AG20443 (cell line): ENCODE measurements at places on chromosomes 2 and 18.
A peak's percentile ranks its signal among the peaks of the same experiment; 100 is the strongest.

DNA sequence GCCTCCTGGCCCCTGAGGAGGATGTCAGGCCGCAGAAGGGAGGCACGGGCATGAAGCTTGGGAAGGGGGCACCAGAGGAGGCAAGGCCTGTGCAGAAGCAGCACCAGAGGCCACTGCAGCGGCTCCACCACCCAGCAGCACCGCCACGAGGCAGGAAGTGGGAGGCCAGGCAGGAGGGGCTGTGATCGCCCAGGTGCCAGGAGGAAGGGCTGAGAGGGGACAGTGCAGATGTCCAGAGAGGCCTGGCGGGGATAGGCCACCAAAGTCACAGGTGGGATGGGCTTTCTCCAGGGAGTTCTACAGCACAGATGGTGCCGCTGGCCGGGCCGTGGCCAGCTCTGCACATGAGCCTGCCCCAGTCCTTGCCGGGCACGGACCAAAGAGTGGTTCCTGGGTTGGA lies 6.0 kb upstream of the ALPI start:
- DNase-seq, result no peak

DNA sequence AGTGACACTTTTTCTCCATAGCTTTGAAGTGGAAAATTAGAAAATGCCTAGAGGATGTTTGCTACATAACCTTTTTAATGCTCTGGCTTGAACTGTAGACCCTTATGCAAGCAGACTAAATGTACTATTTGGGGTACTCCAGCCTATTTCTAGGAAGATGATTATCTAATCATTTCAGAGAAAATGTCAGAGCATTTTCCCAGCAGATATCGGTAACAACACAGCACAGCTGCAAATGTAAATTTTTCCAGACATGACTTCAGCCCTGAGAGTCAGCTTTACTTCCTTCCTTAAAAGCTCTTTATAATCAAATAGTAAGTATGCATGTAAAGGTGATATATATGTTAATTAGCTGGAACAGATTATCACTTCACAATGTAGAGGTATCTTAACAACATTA lies 1647.1 kb downstream of the SUCLG1 start:
- no peak for DNase-seq

- DNase-seq, result no peak
Observed at GRCh38 chr2:202102425-202103000, 29.5 kb downstream of the KIAA2012 start.

DNA sequence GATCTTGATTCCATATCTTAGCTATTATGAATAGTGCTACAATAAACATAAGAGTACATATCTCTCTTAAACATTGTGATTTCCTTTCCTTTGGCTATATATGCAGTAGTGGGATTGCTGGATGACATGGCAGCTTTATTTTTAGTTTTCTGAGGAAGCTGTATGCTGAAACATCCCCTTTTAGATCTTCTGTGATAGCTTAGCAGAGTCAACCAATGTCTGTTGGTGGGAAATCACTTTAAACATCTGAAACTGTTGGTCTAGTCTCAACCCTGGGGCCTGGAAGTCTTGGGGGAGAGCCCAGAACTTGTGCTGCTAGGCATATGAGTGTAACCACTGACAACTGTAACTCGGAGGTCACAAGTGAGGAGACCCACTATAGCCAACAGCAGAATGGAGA lies 378.6 kb upstream of the SLC14A2 start:
- no peak for DNase-seq

DNA sequence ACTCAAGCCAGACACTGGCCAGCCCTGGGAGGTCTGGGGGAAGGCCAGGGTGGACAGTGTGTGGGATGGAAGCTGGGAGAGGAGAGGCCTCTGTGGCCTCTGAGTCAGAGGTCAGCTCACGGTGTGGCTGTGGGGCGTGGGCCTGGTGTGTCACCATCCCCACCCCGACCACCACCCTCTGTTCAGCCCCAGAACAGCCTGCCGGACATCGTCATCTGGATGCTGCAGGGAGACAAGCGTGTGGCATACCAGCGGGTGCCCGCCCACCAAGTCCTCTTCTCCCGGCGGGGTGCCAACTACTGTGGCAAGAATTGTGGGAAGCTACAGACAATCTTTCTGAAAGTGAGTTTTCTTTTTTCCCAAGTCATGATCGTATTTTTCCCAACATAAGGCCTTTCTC lies 110.5 kb downstream of the DYSF start:
- peak; percentile 77 for DNase-seq

- no peak for DNase-seq
Observed at GRCh38 chr2:221245772-221246171, 326.3 kb downstream of the EPHA4 start.

DNA sequence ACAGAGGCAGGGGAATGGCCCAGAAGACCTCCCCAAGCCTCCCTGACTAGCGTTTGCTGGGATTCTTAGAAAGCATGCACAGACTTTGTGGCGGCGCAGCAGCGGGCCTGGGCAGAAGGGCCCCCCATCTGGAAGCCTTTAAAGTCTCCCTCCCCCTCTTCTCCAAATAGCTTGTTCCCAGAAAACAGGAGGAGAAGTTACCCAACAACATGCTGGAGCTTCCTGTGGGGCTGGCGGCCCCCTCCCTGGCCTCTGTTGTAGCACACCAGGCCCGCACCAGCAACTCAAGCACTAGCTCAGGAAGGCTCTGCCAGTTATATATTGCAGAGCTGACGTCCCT lies 334.8 kb downstream of the DYSF start:
- DNase-seq, result no peak

DNA sequence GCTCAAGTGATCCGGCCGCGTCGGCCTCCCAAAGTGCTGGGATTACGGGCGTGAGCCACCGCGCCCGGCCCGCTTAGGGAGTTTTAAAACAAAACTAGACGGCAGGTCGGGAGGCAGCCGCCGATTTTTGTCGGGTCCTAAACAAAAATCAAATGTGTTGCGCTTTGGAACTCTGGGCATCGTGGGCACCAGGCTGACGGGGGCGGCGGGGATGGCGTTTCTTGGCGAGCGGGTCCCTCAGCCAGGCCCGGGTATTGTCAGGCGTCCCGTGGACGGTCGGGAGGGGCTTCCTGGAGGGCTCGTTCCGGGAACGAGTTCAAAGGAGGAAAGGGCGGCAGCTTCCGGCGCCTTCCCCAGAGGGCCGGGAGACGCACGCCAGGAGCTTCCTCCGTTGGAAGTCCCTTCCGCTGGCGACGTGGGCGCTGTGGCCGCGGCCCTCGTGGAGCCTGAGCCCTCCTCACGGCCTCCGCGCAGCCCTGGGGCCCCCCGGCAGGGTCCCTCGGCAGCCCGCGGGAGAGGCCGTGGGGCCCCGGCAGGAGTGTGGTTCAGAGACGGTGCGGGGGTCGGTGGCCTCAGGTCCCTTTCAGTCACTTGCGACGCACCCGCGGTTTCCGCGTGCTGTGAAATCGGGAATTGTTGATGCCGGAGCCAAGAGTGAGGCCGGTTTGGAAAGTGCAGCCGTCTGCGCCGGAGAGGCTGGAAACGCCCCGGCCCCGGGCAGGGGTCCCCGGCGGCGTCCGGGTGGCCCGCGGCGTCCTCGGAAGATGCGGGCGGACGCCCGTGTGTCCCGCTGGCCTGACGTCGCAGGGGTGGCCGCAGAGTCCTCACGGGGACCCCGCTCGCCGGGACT lies 59.3 kb downstream of the EMILIN2 start:
- peak; percentile 85 for DNase-seq

DNA sequence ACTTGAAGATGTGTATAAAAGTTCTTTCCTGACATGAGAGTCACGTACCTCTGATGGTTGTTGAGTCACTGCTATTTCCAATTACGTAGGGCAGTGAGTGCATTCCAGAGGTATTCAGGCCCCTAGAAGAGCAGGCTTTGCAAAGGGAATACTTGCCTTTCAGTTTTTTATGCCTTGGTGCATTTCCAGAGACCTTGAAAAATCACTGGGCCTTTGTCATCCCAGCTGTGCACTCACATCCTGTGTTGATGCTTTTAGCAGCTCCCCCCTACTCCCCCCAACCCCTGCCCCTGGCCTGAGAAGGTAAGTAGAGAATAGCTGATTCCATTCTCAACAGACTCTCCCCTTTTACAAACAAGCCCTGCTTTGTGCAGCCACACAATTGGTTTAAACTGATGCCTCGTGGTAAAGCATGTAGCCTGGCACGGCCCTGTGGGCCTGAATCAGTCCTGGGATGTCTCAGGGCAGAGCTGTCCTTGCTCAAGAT lies 174.2 kb downstream of the PRPF40A start:
- peak; percentile 85 for DNase-seq

DNA sequence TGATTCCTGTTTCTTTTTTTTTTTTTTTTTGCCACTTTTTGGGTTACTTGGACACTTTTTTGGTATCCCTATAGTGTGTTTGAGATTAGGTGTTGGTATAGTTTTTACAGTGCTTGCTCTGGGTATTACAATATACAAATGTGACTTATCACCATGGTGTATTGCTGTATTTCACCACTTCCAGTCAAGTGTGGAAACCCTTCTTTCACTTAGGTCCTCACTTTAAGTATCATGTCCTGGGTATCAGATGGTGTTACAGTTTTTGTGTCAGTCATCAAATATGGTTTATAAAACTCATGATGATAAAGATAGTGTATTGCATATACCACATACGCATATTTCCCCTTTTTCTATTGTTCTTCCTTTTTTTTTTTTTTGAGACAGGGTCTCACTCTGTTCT lies 1.8 kb downstream of the ATP9B start:
- no peak for DNase-seq

GRCh38 chr2:146438246-146438645 lies 1406.6 kb upstream of the ACVR2A start:
- no peak for DNase-seq

- DNase-seq, result no peak
Observed at GRCh38 chr2:39875914-39876267, 96.8 kb upstream of the THUMPD2 start.

DNA sequence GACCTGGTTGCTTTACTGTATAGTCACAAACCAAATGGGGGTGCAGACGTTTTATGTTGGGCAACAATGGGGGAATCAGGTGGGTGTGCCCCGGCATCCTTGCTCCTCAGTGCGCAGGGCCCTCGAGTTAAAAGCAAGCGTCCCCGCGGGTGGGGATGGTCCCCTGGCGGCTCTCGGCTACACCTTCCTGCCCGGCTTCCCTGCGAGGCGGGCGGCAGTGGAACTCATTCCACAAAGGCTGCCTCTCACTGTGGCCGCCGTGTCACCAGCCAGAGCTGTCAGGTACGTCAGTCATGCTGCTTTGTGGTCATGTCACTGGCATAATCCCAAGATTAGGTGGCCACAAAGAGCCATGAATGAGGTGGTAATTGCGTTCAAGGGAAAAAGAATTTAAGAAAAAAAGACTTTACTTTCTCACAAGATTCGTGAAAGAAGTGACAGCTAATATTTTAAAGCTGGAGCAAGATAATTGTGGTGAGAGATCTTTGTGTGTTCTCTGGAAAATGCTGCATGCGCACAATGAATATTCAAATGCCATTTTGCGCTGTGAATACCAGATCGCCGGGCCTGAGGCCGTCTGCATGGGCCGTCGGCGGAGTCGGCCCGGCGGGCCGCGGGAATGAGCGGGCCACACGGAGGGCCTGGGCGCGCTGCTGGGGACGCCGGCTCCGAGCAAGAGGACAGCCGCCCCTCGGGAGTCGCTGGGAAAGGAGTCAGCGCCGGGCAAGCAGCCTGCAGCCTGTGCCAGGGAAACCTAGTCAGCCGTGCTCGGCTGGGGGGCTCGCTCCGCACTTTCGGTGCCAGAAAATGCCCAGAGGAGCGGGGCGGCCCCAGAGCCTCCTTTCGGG lies 82.3 kb upstream of the LDLRAD4 start:
- peak; percentile 70 for DNase-seq

- DNase-seq, result peak; percentile 35
Observed at GRCh38 chr18:7616661-7617060, 49.5 kb downstream of the PTPRM start.

GRCh38 chr2:184566716-184567115 lies 31.6 kb upstream of the ZNF804A start:
- DNase-seq, result no peak

DNA sequence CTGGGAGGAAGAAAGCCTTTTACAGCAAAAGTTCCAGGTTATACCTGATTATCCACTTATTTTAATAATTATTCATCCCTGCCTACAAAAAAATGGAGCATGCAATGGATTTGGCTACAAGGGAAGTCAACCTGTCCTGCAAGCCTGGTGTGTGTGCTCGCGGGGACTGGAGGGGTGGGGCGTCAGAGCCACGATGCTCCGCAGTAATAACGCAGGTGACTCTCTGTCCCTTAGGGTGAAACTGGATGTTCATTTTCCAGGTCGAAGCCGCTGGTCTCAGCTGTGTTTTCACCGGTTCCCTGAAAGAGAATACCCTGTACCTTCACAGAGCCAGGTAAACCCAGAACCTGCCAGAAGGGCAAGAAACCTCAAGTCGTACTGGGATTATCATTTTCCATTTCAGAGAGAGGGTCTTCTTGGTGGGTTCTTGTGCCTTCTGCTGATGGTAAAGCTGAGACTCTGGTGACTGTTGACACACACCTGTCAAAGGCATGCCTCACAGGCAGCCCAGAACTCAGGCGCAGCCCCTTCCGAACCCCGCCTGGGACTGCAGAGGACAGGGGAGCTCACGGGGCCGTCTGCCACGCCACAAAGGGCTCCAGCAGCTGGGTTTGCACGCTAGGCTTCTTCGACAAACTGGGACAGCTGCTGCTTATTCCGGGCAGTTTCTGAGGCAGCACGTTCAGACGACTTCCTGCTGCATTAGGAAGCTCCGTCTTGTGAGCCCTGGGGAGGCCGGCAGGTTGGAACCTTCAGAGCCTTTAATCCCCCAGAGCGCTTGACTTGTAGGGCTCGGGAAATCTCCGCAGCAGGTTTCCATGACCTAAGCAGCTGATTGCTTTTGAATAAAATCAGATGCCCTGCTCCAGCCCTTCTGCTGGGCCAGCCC lies 58.6 kb downstream of the KCNG2 start:
- peak; percentile 58 for DNase-seq

GRCh38 chr18:44452346-44452745 lies 228.3 kb upstream of the SETBP1 start:
- peak; percentile 24 for DNase-seq

DNA sequence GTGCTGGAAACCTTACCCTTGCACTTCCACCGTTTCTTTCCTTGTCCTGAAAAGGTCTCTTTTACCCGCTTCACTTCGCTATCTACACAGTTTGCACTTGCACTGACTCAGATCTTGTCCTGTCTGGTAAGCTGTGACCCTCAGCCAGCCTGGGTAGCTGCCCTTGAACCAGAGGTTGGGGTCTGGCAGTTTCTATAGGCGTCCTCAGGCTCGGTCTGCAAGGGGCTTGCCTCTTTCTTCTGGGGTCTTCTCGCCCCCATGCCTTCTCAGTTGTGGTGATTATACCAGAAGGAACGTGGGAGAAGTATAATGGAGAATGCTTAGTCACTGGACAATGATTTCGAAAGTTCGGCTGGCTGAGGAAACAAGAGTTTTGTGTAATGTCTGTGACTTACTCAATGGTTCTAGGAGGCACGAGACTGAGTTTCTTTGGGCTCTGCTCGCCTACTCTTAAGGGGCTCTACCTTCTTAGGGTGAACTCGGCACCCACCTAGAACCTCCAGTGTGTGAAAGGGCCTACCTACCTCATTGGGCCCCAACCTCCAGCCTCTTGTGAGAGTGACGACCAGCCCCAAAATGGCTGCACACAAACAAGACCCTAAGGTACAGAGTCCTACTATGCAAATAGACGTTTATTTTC lies 6.9 kb upstream of the STAT1 start:
- DNase-seq, result peak; percentile 76

DNA sequence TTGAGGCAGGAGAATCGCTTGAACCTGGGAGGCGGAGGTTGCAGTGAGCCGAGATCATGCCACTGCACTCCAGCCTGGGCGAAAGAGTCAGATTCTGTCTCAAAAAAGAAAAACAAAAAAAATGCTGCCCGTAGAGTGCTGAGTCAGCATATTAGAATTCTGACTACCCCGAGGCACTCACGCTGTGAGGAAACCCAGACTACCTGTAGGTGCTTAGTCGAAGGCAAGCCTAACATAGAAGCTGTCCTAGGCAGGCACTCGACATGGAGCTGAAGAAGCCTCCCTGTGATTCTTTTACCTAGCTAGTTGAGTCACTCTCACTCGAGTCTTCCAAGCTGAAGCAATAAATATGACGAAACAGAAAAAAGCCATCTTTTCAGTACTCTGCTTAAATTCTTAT lies 1323.2 kb upstream of the DDX18 start:
- no peak for DNase-seq
